Activated CD4-positive, alpha-beta T cell treated with anti-CD3 and anti-CD28 coated beads for 4 hours (primary cell): ENCODE measurements at places on chromosomes 2 and 18.

- no peak for DNase-seq
These were observed 513.0 kb downstream of the GALR1 start for GRCh38 chr18:77762642-77763041.

GRCh38 chr2:239436669-239437335, 36.0 kb upstream of the HDAC4 start:
- no peak for DNase-seq

- DNase-seq = no peak
These were observed 236.4 kb downstream of the MBD5 start for GRCh38 chr2:148257276-148257675.

GRCh38 chr18:62637403-62637802, 77.9 kb upstream of the PHLPP1 start:
- DNase-seq = no peak

GRCh38 chr2:39491653-39492052, 54.6 kb upstream of the MAP4K3 start:
- DNase-seq = no peak

- no peak for DNase-seq
These were observed 352.6 kb upstream of the CWC22 start for GRCh38 chr2:180359522-180360282.

- no peak for DNase-seq
These were observed 381.2 kb upstream of the MC4R start for GRCh38 chr18:60753753-60754152.
